ENCODE measurements at places on chromosomes 2 and 18.

DNA sequence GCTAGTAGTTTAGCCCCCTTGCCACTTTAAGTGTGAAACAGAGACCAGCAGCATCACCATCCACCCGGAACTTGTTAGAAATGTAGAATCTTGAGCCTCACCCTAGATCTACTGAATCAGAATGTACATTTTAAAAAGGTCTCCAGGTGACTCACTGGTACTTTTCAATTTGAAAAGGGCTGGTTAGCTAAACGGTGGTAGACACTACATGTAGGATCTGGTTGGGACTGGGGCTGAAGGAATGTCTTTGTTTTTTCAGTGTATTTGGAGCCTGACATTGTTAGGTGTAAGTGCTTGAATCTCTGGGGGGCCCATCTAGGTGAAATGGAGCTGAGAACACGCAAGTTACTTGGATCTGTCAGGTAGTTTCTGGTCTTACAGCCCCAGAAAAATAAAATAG, 44.0 kb upstream of the XPO1 start:
- no peak for DNase-seq

DNA sequence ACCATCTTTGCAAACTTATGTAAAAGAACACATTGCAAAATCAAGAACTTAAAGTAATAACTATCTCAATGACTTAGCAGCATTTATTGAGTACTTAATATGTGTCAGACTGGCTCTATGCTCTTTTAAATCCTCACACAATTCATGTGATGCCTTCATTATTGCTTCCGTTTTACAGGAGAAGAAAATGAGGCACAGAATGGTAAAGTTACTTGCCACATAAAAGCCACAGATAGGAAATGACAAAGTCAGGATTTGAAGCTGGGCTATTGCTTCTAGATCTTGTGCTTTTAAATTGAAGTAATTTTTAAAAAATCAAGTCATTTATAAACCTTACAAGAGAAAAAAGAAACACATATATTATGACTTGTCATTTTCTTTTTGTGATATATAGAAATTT, 174.2 kb downstream of the WDR7 start:
- DNase-seq = no peak

- DNase-seq = no peak
Observed at GRCh38 chr18:62529597-62529996, 6.8 kb downstream of the ZCCHC2 start.

DNA sequence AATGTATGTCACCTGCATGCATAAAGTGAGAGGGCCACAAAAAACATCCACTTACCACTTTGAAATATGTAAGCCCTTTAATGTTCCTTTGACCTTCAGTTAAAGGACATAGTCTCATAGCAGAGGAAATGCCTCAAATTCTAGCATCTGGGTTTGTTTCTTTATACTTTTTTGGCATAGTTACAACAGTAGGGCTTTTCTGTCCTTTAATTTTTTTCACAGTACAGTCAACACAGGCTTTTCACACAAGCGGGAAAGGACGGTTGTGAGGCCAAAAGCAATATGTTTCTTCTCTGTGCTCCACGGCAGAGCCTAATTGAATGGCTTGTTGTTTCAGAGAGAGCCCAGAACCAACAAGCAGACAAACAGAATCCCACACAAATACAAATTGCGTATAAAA, 57.6 kb downstream of the CRIM1 start:
- DNase-seq = no peak

- DNase-seq = no peak
Observed at GRCh38 chr18:5627776-5628511, 84.1 kb upstream of the EPB41L3 start.

DNA sequence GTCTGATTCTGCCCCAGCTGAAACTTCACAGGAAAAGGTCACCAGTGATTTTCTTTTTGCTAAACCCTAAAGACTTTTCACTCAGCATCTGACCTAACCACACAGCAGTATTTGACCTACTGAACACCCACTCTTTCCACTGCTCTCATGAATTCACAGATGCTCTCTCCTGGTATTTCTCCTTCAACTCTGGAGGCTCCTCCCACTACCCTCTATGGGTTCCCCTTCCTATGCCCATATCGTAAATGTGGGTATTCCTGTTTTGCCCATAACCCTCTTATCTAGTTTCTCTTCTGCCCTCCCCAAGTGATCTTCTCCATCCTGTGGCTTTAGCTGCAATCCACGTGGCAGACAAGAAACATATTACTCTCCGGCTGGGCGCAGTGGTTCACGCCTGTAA, 7.6 kb downstream of the PLEKHM3 start:
- no peak for DNase-seq

- DNase-seq = no peak
Observed at GRCh38 chr2:226658555-226658954, 141.1 kb downstream of the IRS1 start.

- no peak for DNase-seq
Observed at GRCh38 chr2:219299372-219299760, 9.8 kb downstream of the PTPRN start.

DNA sequence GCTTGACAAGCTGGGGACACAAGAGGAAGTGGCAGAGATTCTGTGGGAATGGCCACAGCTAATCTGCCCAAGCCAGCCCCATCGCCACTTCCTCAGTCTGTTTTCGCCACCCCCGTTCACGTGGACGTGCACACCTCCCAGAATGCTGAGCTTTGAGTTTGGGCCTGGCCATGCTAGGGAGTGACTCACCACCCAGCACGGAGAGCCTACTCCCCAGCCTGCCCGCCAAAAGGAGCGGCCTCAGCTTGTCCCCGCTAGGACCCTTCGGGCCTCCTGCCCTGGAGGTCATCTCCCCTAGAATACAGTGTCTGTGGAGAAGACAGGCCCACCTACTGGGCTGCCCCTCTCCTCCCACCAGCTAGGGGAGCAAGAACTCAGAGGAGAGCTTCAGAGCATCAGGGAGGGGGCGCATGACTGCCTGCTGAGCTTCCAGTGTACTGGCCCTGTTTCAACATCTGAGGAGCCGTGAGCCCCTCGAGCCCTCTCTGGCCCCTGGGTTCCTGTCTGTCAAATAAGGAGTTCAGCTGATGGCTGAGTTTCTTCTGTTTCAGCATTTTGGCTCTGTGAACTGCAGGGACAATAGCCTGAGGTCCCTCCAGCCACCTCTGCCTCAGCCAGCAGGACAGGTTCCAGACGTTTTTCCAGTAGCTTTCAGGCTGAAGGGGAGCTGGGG, 5.1 kb downstream of the SLC35F6 start:
- DNase-seq = peak; percentile 72

DNA sequence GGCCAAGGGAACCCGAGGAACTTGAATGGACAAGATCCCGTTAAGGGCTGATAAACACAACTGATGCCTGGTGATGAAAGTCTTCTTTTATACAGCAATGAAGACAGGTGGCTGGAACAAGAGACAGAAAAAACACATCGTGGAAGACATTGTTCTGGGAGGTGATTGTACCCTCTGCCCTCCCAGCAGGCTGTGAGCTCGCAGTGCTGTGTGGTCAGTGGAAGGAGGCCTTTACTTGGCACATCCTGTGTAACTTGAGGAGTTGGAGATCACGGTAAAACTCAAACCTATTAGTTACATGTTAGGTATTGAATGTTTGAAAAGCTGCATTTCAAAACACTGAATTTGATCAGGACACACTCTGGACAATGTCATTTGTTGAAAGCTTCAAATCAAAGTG, 249.9 kb upstream of the EPAS1 start:
- no peak for DNase-seq

GRCh38 chr2:44246436-44246835, 28.8 kb upstream of the SLC3A1 start:
- no peak for DNase-seq

DNA sequence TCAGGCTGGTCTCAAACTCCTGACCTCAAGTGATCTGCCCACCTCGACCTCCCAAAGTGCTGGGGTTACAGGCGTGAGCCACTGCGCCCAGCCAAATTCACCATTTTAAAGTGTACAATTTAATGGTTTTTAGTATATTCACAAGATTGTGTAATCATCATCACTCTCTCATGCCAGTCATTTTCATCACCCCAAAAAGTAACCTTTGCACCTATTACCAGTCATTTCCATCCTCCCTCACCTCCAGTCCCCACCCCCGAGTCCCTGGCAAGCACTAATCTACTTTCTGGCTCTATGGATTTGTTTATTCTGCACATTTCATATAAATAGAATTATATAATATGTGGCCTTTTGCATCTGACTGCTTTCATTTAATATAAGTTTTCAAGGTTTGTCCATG, 10.8 kb downstream of the PCBP1 start:
- DNase-seq = no peak

DNA sequence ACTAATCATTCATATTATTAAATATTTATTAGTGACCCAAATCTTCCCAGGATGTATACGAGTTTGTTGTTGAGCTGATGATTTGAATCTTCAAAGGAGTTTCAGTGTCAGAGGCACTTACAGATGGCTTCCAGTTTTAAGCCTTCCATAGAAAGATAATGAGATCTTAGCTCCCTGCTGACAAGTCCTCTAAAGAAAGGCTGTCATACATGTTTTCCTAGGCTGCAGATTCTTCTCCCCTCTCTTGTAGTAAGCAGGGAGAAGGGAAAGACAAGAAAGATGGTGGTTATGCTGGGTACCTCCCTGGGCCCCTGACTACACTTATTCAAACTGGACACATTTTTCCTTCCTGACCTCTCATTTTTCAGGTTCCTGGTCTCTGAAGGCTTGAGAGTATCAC, 8.1 kb upstream of the GAREM1 start:
- no peak for DNase-seq

DNA sequence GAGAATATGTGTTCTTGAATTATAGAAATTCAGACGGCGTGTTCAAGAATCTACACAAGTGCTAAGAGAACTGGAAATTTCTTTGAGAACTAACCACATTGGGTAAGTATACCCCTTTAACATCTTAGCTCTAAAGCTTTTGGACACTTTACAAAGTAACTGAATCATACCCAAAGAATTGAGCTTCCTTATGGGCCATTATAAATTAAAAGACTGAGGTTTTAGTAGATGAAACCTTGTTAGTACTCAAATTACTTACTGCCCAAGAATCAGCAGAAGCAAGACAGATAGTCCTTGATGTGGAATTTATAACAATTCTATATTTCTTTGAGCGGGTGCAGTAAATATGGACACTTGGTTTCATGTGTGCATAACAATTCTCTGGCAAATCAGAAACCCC, 168.3 kb downstream of the PRPF40A start:
- no peak for DNase-seq

- no peak for DNase-seq
Observed at GRCh38 chr18:35377875-35378573, 887 bp upstream of the ZNF396 start.

GRCh38 chr2:100238471-100238870, 83.8 kb downstream of the LONRF2 start:
- DNase-seq = no peak

GRCh38 chr2:205461678-205462665, 220.3 kb upstream of the NRP2 start:
- no peak for DNase-seq

All from CD4-positive, alpha-beta T cell treated with Interferon gamma for 1 hour (primary cell).